ENCODE measurements at places on chromosomes 6 and 20. TPM values are rescaled to one million over a fixed set of nuclear protein-coding genes. Genes with fewer than 3 reads are reported as not detected.

SLC22A1 gene
- 1.1 TPM for total RNA-seq

ZNF334 gene
- total RNA-seq, result 3.1 TPM

RAD21L1 gene
- total RNA-seq, result not detected

CYP21A2 gene
- total RNA-seq, result 4.9 TPM

HTR1E gene
- not detected for total RNA-seq

RNF39 gene
- total RNA-seq, result not detected

MCCD1 gene
- not detected for total RNA-seq

JPH2 gene
- total RNA-seq, result 128 TPM

C20orf202 gene
- not detected for total RNA-seq

NKX2-4 gene
- not detected for total RNA-seq

CRISP1 gene
- not detected for total RNA-seq

TPBG gene
- 6.8 TPM for total RNA-seq

FERMT1 gene
- total RNA-seq, result 0.36 TPM

ZNF831 gene
- total RNA-seq, result 1.8 TPM

MAP3K5 gene
- 11.3 TPM for total RNA-seq

LY6G6F gene
- not detected for total RNA-seq

HSPA1L gene
- total RNA-seq, result 1.1 TPM

HLA-DMB gene
- total RNA-seq, result 10.8 TPM

OR5V1 gene
- not detected for total RNA-seq

PRICKLE4 gene
- 4.6 TPM for total RNA-seq

ERMARD gene
- 32.4 TPM for total RNA-seq

APOBEC2 gene
- 0.71 TPM for total RNA-seq

CD40 gene
- 8.7 TPM for total RNA-seq

HLA-DOA gene
- total RNA-seq, result 1.5 TPM

ARMH2 gene
- total RNA-seq, result not detected

BPIFB4 gene
- total RNA-seq, result not detected

LTA gene
- total RNA-seq, result not detected

DPM1 gene
- total RNA-seq, result 52.1 TPM

LCA5 gene
- 7.2 TPM for total RNA-seq

KIAA1586 gene
- total RNA-seq, result 16.9 TPM

GTF3C6 gene
- total RNA-seq, result 42.8 TPM

KIAA1755 gene
- 13.9 TPM for total RNA-seq

PCK1 gene
- total RNA-seq, result 0.55 TPM

PRL gene
- not detected for total RNA-seq

LY6G6D gene
- 6.4 TPM for total RNA-seq

HAO1 gene
- not detected for total RNA-seq

EDN1 gene
- 9.5 TPM for total RNA-seq

ZNF341 gene
- total RNA-seq, result 2.5 TPM

PSMB9 gene
- total RNA-seq, result 23.2 TPM

GATA5 gene
- total RNA-seq, result not detected

SYS1 gene
- 57.8 TPM for total RNA-seq

VSX1 gene
- not detected for total RNA-seq

GPSM3 gene
- total RNA-seq, result 10.0 TPM

SLC22A2 gene
- total RNA-seq, result 0.36 TPM
